ENCODE measurements at places on chromosomes 5 and 9.
A peak's percentile ranks its signal among the peaks of the same experiment; 100 is the strongest.

- DNase-seq, result no peak
Measured at GRCh38 chr9:137459601-137460362, 648 bp upstream of the NSMF start.

DNA sequence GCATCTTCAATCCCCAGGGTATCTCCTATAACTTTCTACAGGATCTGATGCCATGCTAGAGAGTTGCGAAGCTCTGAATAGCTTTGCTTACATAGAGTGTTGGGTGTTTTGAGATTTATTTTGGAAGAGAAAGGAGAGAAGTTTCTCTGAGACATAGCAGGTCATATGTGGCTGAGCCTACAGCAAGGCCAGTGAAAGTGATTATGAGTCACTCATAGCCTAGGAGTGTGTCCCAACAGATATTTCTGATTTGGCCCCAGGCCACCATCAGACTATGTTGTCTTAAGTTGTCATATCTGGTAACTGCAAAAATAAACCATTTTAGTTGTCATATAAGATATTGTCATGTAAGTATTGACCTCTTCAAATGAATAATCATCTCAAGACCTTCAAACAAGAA lies 132.0 kb upstream of the RAI14 start:
- DNase-seq, result no peak

DNA sequence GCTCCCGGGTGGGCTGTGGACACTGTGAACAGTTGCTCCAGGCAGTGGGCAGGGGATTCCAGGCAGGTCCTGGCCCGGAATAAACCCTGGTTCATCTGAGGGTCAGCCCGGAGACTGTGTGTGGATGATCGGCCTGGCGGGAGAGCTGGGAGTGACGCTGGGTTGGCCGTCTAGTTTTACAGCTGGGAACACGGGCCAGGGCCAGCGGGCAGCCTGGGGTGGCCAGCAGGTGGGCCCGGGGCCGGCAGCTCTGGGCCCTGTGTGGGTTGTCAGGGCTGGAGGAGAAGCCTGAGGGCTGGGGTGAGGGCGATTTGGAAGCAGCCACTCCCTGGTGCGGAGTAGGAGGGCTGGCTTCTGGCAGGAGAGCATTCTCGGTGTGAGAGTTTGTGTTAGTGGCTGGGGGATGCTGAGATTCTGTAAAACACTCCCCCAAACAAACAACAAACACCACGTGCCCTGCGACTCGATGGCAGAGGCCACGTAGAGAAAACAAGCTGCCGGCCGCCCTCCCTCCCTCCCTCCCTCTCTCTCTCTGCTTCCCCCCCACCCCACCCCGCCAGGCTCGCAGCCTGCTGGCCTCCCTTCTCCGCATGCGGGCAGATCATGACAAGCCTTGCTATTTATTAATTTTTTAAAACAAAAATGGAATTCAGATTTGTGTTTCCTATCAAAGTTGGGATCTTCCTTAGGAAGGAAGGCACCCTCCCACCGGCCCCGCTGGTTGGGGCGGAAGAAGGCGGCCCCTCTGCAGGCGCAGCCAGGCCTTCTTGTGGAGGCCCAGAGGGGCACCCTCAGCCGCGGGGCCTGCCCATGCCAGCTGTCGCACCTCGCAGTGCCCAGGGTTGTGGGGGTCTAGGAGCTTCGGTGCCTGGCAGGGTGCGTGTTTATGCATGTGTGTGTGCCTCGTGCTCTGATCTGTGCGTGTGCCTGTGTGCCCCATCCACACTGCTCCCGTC lies 49.5 kb downstream of the RXRA start:
- no peak for DNase-seq

DNA sequence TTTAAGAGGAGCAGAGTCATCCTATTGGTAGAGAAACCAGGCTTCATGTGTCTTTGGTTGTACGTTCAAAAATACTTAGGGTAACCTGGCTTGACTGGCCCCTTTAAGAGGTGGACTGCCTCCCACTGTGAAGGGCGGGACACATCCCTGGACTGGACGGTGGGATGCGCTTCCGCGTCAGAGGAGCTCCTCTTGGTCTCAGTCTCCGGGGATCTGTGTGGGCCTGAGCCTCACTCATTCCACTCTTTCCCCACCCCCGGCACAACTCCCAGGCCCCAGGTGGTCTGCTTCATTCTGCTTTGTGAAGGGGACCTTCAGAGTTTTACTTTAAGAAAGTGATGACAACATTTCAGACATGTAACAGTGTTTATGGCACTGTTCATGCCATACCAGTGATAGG lies 601.1 kb downstream of the IRX1 start:
- DNase-seq, result no peak

DNA sequence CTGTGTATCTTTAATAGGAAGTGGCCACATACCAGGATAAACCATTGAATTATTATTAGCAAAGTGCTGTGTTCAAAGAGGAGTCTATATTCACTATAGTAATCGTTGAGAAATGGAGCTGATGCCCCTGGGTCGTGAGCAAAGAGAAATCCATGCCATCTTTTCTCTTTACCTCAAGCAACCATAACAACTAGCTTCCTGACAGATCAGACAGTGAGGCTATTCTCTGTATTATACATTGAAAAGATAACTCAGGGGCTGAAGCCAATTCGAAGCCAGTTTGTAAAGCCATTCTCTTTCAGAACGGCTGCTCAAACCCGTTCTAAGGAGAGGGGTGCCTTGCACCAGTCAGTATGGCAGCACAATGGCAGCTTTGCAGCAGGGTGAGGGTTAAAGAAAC lies 680.6 kb downstream of the SEMA5A start:
- no peak for DNase-seq

- DNase-seq, result no peak
Measured at GRCh38 chr5:64792469-64792868, 23.7 kb downstream of the CWC27 start.

GRCh38 chr9:126424511-126424910 lies 97.9 kb downstream of the MVB12B start:
- DNase-seq, result no peak

DNA sequence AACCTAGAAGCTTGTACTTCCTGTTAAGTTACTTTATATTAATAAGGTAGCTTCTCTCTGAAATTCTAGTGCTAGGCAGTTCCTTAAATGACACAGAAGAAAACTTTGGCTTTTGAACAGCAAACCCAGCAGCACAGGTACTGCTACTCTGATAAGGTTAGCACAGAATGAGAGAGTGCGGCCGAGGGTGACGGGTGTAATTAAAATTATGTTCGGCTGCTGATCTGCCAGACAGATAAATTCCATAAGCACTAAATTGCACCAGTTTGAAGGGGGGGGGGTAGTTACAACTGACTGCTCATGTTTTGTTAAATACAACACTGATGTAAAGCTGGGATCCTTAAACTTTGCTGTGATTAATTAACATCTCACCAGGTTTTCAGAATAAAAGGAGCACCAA lies 475.1 kb downstream of the SPOCK1 start:
- DNase-seq, result no peak

DNA sequence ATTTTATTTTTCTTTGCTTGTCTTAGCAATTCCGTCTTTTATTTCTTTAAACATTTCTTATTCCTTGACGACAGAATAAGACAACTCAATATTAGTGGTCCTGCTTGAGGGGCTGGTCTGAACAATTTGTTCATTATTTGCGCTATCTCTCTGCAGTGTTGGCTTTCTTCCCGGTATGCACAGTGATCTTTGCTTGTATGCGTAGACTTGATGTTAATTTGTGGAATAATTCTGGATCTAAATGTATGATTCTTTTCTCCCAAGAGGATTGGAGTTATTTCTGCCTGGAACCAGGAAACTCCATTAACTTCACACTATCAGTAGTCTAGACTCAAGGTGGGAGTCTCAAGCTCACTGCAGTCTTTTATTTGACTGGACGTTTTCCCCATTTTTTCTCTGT lies 80.4 kb downstream of the KDM4C start:
- DNase-seq, result no peak

DNA sequence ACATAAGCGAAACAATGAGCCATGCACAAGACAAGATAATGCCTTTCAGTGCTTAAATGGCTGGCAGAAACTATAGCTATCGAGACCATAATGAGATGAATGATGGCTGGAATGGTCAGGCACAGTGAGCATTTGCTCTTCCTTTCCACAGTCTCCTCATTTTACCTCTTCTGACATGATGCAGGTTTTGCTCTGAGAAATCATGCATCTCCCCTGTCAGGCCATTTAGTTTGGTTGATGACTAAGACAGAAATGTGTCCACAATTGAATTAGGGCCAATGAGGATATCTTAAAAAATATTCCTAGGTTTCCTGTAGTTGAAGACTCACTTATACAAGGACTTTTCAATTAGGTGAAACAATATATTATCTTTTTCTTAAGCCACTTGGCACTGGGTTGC lies 475.1 kb downstream of the TMEM232 start:
- no peak for DNase-seq

DNA sequence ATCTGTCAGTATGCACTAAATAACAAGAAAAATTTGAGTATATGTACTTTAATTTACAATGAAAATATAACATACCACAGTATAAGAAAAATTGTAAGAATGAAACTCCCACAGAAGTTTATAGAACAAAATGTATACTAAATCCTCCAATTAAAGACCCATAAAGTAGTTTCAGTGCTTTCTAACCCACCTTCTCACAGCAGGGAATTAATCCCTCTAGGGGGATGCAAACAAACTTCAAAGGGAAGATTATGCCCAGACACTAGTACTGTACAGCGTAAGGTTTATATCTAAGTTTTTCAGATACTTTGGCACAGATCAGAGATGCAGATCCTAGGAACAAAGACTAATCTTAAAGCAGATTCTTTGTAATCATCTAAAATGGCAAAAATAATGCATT lies 57.2 kb downstream of the DENND1A start:
- no peak for DNase-seq

DNA sequence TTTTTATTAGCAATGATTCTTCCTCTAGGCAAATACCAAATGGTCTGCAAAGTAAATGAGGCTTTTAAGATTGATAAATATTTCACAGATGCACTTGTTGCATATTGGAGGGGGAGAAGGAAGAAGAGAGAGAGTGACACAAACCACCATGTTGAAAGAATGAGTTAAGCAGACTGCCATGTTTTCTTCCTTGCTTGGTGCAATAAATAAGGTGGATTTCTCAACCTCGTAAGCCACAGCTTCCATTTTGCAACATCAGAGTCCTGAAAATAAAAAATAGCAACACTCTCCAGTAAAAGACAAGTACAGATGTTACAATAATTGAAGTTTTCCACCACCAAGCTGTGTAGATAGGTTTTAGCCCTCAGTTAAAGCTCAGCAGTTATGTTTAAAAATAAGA lies 202.9 kb downstream of the SGCD start:
- DNase-seq, result no peak

DNA sequence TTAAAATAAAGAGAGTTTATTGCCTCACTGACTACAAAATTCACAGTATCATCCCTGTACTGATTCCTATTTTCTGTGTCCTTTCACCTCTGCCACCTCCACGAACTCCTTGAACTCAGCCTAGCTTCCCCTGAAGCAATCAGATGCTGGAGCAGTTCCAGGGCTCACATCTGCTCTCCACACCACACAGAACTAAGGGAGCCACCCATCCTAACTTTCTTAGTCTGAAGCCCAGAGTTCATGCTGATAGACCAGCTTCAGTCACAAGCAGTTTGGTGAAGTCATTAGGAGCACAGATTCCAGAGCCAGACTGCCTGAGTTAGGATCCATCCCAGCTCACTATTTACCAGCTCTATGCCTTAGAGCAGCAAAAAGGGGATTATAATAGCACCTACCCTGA lies 15.6 kb upstream of the EPB41L4A start:
- DNase-seq, result no peak

DNA sequence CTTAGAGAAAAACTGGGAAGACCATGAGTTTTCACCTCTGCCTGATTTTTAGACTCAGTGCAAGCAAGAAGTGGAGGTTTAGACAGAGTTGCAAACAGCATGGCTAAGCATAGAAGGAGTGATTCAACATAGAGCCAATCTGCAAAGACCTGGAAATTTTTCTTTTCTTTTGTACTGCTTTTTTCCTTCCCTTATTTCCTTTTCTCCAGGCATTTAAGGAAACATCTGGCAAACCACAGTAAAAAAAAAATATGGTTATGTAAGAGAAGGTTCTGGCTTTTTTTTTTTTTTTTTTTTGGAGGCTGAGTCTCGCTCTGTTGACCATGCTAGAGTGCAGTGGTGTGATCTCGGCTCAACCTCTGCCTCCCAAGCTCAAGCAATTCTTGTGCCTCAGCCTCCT lies 16.6 kb upstream of the DCAF12 start:
- DNase-seq, result no peak

GRCh38 chr9:77800924-77801551 lies 152.9 kb upstream of the GNA14 start:
- no peak for DNase-seq

GRCh38 chr5:141637767-141638419 lies 1.1 kb downstream of the RELL2 start:
- peak; percentile 87 for DNase-seq

DNA sequence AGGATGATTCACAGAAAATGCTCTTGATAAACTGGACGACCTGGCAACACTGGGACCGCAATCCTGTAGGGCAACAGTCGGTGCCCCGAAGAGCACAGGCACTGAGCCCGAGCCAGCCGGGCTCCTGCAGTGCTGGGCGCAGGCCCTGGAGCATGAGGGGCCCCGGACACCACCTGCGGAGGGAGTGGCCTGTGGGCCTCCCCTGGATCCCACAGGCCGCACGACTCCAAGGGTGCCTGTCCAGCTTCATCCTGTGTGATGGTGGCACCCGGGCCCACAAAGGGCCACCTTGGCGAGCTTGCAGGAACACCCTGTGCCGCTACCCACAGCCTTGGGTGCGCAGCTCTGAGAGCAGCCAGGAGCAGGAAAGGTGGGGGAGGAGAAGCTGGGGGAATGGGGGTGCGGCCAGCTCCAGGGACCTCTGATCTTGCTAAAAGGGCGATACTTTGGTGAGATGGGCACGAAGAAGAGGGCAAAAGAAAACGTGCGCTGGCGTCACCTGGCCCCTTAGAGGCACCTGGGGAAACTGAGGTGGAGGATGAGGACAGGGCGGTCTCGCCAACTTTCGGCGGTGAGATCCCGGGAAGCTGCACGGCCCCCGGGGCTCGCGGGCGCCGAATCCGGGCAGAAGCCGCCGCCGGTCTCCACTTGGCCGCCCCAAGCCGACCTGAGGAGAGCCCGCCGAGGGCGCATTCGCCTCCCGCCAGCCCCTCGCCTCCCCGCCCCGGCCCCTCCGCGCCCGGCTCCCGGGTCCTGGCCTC lies 722 bp downstream of the TBC1D9B start:
- DNase-seq, result peak; percentile 22

DNA sequence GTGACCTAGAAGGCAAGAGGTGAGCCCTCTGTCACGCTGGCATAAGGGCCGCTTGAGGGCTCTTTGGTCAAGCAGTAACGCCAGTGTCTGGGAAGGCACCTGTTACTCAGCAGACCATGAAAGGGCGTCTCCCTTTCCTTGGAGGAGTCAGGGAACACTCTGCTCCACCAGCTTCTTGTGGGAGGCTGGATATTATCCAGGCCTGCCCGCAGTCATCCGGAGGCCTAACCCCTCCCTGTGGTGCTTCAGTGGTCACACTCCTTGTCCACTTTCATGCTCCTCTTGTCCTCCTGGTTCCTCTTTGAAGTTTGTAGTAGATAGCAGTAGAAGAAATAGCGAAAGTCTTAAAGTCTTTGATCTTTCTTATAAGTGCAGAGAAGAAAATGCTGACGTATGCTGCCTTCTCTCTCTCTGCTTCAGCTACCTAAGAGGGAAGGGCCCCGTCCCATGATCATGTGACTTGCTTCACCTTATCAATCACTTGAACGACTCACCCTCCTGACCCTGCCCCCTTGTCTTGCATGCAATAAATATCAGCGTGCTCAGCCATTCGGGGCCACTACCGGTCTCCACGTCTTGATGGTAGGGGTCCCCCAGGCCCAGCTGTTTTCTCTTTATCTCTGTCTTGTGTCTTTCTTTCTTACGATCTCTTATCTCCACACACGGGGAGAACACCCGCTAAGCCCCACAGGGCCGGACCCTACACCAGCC lies 16.7 kb upstream of the SCGB3A1 start:
- no peak for DNase-seq

GRCh38 chr9:10251490-10251889 lies 361.3 kb downstream of the PTPRD start:
- no peak for DNase-seq

Data from NAMALWA (cell line).